ENCODE measurements at places on chromosomes 12 and 14.

DNA sequence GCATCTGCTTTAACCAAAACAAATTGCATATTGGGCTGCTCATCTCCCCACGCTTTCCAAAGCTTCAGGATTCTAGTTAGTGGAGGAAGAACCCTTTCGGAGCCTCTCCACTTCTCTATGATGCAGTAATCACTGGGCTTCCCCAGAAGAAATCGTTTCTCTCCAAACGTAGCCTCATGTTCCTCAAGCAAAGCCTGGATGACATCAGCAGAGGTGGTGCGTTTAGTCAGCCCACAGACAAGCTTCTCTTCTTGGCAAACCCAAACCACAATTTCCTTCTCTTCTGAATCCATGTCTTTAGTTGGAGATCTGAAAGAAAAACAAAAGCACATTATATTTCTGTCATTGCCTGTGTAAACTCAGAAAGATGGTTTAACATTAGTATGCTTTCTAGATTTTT, 30.6 kb downstream of the RASSF9 start:
- DNase-seq = no peak

GRCh38 chr12:100953677-100954076, 159.1 kb downstream of the ANO4 start:
- no peak for DNase-seq

DNA sequence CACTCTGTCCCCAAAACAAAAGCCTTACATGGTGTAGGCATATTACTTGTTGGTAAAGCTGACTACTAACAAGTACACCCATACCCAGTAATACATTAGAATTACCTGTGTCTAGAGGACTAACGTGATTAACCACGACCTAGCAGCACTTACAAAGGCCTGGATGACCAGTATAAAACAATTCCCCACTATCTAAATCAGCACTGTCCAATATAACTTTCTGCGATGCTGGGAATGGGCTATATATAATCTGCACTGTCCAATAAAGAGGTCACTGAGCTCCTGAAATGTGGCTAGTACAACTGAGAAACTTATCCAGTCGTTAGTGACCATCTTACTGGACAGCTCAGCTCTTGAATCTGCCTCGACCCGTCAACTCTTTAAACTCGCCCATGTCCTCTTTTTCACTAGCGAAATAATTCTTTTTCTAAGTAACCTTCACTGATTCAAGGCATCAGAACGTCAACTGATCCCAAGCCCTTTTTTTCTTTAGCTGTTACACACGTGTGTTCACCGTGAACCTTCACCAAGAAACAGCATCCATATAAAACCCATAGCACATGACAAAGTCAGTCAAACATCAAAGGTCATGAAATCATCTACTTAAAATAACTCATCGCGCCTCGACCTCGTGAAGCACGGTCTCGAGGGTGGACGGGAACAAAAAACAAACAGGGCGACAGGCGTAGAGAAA, 905 bp upstream of the CIPC start:
- no peak for DNase-seq

DNA sequence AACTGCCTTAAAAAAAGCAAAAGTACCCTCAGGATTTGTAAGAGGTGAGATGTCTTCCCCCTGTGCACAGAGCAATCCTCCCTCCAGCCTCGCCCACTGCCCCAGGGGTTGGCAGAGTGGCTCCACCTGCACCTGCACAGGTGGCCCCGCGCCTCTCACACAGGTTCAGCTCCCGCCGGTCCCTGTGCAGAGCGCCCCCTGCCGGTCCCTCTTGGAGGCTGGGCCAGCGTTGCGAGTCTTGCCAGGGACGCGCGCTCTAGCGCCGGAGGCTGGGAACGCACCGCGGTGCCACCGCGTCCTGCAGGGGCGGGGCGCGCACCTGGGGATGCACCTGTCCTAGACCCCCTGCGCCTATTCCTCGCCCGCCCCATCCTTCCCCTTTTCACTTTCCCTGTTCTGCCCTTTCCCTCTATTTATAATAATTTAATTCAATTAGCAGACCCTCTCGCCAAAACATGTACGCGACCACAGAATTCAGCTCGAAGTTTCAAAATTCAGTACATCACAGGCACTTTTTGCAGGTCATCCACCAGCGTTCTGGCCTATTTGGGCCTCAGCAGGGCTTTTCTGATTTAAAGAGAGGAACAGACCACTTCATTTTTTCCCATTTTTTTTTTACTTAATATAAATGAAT, 618.6 kb downstream of the AACS start:
- DNase-seq = peak; percentile 44

DNA sequence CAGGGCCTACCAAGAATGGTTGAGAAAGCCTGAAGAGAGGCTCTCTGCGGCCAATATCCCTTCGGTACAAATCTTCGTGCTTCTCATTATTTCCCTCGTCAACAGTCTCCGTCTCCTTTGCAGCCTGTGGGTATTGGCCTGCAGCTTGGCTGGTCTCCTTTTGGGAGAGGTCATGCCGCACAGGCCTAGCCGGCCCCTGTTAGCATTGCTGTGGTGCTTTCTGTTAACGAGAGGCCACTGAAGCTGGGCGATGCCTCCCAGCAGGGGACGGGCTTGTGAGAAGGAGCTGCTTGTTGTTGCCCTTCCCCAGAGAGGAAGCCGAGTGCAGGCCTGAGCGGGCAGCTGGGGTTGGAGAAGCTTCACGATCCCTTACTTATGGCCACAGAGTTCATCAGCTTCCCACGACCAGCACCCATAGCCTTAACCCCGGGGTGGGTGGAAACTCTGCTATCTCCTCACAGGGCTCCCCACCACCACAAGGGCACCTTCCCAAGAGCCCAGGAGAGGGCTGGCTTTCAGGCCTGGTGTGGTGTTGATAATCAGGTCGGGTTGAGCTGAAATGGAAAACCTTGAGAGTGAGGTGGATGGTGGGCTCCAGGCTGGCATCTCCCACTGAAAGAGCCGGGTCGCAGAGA, 228.6 kb downstream of the ZFP36L1 start:
- DNase-seq = no peak

DNA sequence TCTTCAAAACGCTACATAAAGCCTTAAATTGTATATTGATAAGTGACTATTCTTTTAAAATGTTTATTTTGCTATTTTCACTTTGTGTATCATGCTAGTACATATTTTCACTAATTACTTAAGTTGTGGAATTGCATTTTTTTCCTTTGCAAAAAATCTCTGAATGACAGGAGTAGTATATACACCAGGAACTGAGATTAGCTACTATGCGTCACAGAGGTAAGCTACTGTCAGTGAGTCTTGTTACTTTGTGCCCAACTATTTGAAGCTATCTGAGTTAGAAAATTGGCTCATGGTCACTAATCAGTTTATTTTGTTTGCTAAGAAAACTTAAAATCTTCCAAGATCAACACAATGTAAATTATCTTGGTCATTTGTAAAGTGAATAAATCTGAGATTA, 887.4 kb downstream of the TMTC2 start:
- DNase-seq = no peak

DNA sequence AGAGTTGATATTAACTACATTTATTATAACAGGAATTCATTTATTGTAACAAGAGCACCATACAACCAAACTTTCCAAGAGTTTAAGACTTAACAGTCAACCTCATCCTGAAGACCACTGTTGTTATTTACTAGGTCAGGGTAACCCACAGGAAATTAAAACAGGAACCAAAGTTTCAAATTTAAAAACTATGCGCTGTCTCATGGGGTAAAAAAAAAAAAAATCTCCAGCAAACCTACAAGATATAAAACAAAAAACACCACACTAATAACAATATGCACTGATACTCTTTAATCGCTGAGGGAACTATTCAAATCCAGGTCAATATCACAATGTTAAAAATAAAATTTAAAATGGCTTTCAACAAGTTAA, 44.5 kb downstream of the FOXN3 start:
- no peak for DNase-seq

All from activated CD4-positive, CD25-positive, alpha-beta regulatory T cell treated with anti-CD3 and anti-CD28 coated beads, Interleukin-2, amount 50 U/mL, for 72 hours (primary cell).